ENCODE measurements at places on chromosomes 11 and 22.

DNA sequence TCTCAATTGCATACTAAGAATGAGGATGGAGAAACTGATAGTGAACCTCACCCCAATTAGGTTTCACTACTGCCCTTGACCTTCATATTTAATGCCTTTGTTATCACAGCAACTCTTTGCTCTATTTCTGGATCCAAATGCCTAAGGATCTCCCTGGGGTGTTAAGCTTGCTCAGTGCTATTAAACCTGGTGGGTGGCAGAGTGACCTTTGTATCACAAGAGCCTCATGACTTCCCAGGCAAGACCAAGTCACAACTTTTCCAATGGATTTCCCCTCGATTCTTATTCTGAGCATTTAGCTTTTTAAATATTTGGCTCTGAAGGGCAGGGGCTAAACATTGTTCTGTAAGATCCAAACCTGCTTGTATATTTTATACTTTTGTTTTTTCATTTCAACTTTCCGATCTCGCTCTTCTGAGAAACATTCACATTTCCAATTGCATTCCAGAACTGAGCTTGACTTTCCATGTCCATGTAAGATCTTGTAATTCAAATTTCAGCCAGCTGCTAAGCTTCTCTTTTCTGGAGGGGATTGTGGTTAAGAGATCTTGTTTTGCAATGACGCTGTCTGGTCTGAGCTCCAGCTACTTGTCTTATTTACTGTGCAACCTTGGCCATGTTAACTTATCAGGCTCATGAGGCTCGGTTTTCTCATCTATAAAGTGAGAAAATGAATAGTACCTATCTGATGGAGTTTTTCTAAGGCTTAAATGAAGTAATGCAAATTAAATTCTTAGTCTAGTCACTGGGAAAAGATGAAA is 6.4 kb upstream of the EHF start:
- no peak for DNase-seq

DNA sequence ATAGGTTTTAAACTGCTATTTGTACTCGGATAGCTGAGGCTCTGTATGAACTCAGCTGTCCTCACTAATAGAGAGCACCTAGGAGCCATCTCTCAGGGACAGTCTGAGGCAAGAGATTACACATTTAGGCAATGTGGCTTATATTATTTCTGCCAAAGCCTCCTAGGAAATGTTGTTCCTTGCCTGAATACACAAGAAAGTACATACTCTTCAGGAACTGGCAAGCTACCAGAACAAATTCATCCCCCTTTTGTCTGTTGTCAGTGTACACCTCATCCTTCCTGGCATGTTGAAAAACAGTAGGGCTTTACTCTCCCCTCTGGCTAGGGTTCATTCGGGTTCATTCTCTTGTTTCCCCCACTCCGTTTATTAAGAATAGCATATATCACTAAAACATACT is 615.9 kb upstream of the FAT3 start:
- DNase-seq: no peak

GRCh38 chr22:30026756-30027155 is 53.5 kb upstream of the HORMAD2 start:
- no peak for DNase-seq

DNA sequence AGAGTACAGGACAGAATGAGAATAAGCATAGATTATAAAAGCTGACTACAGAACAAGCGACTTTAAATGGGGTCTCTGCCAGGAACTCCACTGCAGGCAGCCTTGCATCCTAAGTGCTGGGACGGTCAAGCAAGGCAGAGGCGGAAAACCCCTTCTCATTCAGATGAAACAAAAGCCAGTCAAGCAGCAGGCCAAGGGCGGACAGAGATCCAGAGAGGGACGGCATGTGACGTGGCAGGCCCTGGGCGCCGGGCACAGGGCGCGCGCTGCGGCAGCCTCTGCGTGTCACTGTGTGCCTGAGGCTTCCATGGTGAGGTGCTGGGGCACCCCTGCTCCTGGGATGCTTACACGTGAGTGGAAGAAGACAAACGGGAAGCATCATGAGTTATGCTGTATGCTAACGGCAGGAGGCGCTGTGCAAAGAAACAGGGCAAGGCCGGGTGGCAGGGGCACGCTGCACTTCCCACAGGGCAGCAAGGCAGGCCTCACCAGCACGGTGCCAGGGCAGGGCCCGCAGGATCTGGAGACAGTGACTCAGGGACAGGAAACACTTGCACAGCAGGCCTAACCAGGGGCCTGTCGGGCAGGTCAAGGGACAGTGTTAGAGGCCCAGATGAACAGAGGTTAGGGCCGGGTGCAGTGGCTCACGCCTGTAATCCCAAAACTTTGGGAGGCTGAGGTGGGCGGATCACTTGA is 6.2 kb downstream of the TOLLIP start:
- DNase-seq: no peak

GRCh38 chr11:44604171-44604581 is 38.7 kb downstream of the CD82 start:
- DNase-seq: no peak

GRCh38 chr11:65802841-65803240 is 16.0 kb downstream of the OVOL1 start:
- no peak for DNase-seq

- no peak for DNase-seq
Observed at GRCh38 chr22:50503475-50504145, 3.9 kb downstream of the LMF2 start.

DNA sequence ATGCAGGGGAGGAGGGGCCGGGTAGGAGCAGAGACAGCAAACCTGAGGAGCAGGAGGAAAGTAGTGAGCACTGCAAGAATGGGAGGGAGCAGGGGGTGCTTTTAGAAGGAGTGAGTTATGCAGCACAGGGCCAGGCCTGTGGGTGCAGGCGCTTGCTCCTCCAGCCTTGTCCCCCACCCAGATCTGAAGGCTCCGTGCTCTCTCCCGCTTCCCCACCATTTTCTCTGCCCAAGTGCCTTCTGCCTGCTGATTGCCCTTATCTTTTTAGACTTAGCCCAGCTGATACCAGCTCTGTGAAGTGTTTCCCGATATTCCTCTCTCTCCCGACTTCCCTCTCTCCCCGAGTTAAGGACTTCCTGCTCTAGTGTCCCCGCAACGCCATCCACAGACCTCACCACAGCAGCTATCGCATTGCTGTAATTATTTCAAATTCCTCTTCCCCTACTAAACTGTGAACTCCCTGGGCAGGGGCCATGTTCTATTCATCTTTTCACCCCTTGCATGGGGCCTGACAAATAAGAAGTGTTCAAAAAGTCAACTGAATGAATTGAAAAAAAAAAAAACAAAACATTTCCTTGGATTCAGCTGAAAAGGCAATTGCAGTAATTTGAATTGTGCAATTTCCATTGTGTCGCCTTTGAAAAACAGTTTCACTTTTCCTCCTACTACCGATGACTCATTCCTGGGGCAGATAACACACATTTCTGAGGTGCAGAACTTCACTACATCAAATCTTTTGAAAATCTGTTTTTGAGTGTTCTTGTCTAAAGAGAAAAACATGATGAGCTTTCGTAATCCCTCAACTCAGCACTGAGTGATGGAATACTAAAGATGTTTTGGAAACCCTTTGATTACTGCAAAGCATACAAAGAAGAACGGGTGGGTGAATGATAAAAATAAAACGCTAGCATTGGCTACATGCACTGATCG is 69.7 kb upstream of the BMAL1 start:
- no peak for DNase-seq

GRCh38 chr22:32353292-32353691 is 4.4 kb upstream of the RFPL3 start:
- DNase-seq: no peak

- DNase-seq: no peak
Observed at GRCh38 chr11:66388780-66389386, 17.3 kb upstream of the SLC29A2 start.

GRCh38 chr11:2160736-2161259 is at the start of gene INS:
Gene INS, minus strand, starts transcription at chr11:2161209. Its CDS starts 238 bp downstream, at chr11:2160971.
- DNase-seq: no peak

DNA sequence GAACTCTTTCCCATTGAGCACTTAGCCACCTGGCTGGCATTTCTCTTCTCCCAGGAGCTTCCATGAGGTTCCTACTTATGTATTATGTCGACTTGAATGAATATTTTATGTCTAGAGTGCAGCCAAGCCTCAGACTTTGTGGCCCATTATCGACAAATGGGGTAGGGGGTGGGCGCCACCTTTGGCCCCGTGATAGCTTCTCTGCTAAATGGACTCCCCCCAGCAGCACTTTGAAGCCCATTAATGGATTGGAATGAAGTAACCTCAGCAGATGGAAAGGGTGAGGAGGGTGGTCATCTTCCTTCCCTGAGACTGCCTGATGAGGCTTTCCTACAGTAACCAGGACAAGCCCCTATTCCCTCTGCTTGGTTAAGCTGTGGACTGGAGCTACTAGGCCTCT is 5.9 kb downstream of the MARK2 start:
- DNase-seq: no peak

- no peak for DNase-seq
Observed at GRCh38 chr11:44113018-44113417, 17.5 kb downstream of the EXT2 start.

DNA sequence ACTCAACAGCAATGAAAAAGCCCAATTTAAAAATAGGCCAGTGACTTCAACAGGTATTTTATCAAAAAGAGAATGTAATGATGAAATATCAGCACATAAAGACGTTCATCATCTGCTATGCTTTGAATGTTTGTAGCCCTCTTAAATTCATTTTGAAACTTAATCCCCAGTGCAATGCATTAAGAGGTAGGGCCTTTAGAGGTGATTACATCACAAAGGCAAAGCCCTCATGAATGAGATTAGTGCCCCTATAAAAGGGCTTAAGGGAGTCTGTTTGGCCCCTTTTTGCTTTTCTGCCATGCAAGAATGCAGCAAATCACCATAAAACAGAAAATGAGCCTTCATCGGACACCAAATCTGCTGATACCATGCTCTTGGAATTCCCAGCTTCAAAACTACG is 637.0 kb downstream of the DLG2 start:
- no peak for DNase-seq

- DNase-seq: no peak
Observed at GRCh38 chr11:7532405-7533145, 18.8 kb downstream of the PPFIBP2 start.

- no peak for DNase-seq
Observed at GRCh38 chr11:3712274-3712673, 41.1 kb upstream of the CHRNA10 start.

- no peak for DNase-seq
Observed at GRCh38 chr11:116993599-116993998, 104.6 kb downstream of the SIK3 start.

DNA sequence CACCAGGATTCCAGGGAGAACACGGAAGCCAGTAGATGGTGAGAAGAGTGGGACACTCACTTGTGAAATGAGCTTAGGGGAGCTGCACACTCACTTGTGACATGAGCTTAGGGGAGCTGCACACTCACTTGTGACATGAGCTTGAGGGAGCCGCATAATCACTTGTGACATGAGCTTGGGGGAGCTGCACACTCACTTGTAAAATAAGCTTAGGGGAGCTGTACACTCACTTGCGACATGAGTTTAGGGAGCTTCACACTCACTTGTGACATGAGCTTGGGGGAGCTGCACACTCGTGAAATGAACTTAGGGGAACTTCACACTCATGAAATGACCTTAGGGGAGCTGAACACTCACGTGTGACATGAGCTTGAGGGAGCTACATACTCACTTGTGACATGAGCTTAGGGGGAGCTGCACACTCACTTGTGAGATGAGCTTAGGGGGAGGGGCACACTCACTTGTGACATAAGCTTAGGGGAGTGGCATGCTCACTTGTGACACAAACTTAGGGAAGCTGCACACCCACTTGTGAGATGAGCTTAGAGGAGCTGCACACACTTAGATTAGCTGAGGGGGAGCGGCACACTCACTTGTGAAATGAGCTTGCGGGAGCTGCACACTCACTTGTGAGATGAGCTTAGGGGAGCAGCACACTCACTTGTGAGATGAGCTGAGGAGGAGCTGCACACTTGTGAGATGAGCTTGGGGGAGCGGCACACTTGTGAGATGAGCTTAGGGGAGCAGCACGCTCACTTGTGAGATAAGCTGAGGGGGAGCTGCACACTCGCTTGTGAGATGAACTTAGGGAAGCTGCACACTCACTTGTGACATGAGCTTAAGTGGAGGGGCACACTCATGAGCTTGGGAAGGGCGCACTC is 59.0 kb downstream of the NCAPD3 start:
- DNase-seq: no peak

DNA sequence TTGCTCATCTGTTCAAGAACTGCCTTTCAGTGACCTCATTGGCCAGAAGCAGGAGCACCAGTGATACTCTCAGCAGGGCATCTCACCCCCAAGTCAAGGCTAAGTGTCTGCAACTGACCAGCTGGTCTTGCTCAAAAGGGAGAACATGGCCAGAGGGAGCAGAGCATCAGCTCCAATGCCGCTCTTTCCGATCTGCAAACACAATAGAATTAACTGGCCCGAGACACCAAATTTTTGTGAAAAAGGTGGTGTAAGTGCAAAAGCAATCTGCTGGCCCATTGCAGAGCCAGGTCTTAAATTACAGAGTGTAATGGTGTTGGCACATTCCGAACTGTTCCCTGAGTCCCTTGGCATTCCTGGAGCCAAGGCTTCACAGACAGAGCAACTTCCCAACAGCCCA is 97.0 kb downstream of the PKNOX2 start:
- no peak for DNase-seq

- DNase-seq: no peak
Observed at GRCh38 chr11:808427-809286, 1.1 kb upstream of the RPLP2 start.

GRCh38 chr11:10139143-10139542 is 154.9 kb downstream of the SBF2 start:
- no peak for DNase-seq

DNA sequence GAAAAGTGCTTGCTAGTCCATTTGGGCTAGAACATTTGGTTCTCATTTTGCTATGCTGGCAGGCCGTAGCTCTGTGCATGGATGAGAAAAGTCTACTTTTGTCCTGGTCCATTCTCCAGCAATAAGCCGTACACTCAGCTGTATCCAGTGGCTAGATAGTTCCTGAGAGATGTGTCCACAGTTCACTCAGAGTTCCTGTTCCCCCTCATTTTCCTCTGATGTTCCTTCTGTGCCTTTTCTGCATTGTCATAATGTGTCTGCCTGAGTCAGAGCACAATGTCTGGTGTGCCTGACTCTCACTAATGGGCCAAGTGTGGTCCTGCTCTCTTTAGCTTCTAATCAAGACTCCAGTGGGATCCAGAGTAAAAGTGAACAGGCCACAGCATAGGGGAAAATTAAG is 215.7 kb upstream of the CTSC start:
- DNase-seq: no peak
